Ovary (tissue), 10 donors: ENCODE measurements at places on chromosomes 13 and 19. TPM values are rescaled to one million over a fixed set of nuclear protein-coding genes. Genes with fewer than 3 reads are reported as not detected.
A peak's percentile ranks its signal among the peaks of the same experiment; 100 is the strongest.

DNA sequence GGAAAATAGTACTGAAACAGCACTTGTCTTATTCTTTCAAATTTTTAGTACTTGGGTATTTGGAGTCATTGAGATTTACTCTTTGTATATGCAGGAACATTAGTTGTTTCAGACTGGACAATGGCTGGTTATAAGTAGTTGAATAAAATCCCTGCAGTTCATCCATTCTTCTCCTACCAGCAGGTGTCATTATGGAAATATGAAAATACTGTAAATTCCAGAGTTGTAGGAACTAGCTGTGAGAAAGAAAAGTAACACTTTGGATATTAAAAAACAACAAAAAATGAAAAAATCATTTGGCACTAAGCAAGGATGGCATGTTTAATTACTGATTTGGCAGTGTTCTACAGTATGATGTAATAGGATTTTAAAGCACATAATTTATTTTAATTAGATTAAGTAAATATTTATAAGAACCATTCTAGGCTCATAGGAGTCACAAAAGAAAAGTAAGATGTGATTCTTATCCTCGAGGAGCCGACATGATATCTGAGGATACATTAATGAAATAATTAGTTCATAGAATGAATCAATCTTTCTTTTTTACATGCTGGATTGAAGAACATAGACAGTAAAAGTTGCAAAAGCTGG, 155.3 kb downstream of the KCNRG start:
- no peaks in the 10 kb centered on the region for H3K36me3 ChIP-seq
- H3K4me3 ChIP-seq, result no peak overlapping the region
- no peaks in the 10 kb centered on the region for H3K4me1 ChIP-seq
- H3K27me3 ChIP-seq, result no peaks in the 10 kb centered on the region
- no peak overlapping the region for H3K27ac ChIP-seq

DNA sequence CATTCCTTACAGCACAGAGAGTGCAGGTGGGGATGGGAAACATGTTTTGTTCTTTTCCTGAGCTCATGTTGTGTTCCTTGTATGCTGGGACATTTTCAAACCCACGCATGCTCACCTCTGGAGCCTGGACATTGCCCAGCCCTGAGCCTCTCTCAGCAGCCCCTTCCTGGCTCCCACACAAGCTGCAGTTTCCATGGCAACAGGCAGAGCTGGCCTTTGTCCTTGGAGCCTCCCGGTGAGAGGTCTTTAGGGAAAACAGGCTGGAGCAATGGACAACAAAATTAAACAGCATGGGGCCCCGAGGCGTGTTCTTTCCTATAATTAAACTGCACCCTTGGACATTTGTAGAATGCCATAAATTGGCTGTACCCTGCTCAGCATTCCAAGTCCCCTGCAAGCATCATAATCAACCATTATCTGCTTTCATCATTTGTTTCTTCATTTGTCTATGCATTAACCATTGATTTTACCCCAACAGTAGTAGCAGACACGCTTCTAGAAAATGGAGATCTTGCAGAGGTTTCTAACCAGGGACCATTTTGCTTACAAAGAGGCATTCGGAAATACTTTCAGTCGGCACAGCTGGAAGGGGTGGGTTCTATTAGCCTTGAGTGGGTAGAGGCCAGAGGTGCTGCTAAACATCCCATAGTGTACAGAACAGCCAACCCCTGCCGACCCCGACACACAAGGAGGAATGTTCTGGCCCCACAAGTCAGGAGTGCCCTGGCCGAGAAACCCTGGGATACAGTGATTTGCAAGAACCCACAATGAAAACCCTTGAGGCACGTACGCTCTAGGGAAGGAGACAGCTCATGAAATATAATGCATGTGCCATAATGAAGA, 133.4 kb upstream of the PEG3 start:
- H3K27me3 ChIP-seq, result no peaks in the 10 kb centered on the region
- peaks cover 50% of the 10 kb centered on the region for H3K4me1 ChIP-seq
- DNase-seq, result peak; percentile 83
- no peaks in the 10 kb centered on the region for H3K36me3 ChIP-seq

The PRKACA gene
- total RNA-seq, result 211 TPM

GRCh38 chr13:105778196-105778595, 757.3 kb downstream of the EFNB2 start:
- no peaks in the 10 kb centered on the region for H3K27me3 ChIP-seq
- H3K27ac ChIP-seq, result no peak overlapping the region
- no peak for DNase-seq
- no peaks in the 10 kb centered on the region for H3K4me1 ChIP-seq

The CGB1 gene
- not detected for total RNA-seq

- H3K27me3 ChIP-seq, result no peaks in the 10 kb centered on the region
- H3K4me1 ChIP-seq, result no peaks in the 10 kb centered on the region
- H3K4me3 ChIP-seq, result no peak overlapping the region
These were observed 199.6 kb downstream of the UQCRFS1 start for GRCh38 chr19:29013325-29013724.

DNA sequence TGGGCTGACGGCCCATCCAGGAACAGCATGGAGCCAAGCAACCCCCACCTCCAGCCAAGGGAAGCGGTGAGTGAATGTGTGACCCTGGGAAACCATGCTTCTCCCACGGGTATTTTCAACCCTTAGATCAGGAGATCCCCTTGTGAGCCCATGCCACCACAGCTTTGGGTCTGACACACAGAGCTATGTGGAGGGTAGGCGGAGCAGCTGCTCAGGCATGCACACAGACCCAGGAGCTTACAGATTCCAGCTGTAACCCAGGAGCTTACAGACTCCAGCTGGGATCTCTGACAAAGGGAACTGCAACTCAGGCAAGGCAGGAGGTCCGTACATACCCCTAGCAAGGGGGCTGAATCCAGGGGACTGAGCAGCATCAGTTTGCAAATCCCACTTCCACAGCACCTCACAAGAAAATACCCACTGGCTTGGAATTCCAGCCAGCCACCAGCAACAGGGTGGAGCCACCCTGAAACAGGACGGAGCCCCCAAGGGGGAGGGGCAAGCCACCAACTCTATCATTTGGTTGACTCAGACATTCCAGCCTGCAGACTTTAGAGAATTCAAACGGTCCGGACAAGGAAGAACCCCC, 40.8 kb upstream of the RFXAP start:
- DNase-seq, result no peak
- H3K27ac ChIP-seq, result no peak overlapping the region
- no peak overlapping the region for H3K4me3 ChIP-seq
- H3K36me3 ChIP-seq, result no peaks in the 10 kb centered on the region
